ENCODE measurements at places on chromosomes 5 and 9.

DNA sequence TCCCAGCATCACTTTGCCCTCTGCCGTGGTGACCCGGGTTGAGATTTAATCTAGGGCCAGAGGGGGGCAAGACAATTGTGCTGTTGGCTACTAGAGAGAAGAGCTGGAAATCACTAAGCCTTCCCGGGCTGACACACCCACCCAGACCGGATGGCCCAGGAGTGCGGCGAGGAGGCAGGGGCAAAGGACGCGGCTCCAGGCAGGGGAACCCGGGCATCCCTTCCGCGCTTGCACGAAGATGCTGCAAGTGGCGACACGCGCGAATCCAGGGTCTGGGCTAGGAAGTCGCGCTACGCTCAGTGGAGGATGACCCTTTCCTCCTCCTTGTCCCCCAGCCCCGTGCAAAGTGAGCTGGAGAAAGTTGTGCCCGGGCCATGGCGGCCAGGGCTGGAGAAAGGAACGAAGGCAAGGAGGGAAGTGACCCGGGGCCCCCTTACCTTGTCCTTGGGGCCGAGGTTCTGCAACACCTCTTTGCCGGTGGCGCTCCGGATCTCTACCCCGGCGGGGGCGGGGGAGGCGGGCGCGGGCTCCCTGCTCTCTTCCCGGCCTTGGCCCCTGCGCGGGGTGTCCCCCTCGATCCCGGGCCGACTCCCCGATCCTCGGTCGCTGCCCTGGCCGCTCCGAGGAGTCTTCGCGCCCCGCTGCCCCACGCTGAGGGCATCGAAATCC lies 693 bp downstream of the DPYSL3 start:
- DNase-seq: no peak

DNA sequence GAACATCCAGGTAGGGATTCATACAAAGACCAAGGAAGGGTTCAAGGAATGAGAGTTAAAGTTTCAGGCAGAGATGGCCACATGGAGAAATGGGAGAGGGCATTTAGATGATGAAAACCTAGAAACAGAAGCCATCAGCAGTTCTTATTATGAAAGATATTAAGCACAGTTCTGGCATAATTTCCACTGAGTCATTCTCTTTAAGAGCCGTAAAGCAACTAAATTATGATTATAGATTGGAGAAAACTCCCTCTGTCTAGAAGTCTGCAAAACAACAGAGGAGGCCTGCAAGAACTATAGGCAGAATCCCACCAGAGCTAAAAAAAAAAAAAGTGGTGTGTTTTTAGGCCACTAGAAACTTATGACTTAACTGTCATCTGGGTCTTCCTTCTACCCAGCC lies 157.1 kb upstream of the MPDZ start:
- DNase-seq: peak; percentile 36

- DNase-seq: no peak
Observed at GRCh38 chr9:111429175-111429574, 55.0 kb downstream of the ECPAS start.

GRCh38 chr5:154058055-154059038 lies 19.6 kb downstream of the MFAP3 start:
- peak; percentile 19 for DNase-seq

- peak; percentile 4 for DNase-seq
Observed at GRCh38 chr5:156934450-156935211, 28.4 kb downstream of the TIMD4 start.

- DNase-seq: no peak
Observed at GRCh38 chr9:117737721-117738226, 33.6 kb downstream of the TLR4 start.

- no peak for DNase-seq
Observed at GRCh38 chr9:98656511-98656910, 52.2 kb downstream of the GABBR2 start.

- DNase-seq: no peak
Observed at GRCh38 chr9:105647595-105648349, 14.5 kb upstream of the TAL2 start.

GRCh38 chr5:118565335-118565971 lies 422.9 kb downstream of the DTWD2 start:
- DNase-seq: no peak

DNA sequence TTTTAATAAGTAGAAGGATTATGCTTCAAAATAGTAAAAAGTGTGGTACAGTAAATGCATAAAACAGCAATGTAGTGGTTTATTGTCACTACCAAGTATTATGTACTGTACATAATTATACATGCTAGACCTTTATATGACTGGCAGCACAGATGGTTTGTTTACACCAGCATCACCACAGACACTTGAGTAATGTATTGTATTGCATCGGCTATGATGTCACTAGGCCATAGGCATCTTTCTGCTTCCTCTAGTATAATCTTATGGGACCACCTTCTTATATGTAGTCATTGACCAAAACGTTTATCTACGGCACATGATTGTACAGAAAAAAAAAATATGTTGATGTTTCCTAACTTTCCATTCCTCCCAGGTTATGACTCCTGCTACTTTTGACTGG lies 31.9 kb upstream of the SSBP2 start:
- peak; percentile 46 for DNase-seq

DNA sequence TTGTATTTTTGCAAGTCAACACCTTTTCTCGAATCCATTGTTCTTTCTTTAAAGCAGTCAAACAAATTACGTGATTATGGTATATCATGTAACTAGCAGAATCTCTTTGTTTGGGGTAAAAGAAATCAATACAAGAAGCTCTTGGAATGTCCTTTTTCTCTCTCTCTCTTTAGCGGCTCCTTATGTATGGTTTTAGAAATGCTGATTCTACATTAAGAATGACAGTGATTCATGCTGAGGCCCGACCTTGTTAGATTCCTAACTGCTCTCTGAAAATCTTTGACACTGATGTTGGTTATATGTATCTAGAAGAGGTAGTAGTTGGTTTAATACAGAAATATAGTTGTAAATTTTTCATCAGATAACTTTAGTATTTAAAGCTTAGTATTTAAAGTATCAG lies 76.4 kb downstream of the SNX24 start:
- peak; percentile 53 for DNase-seq

GRCh38 chr5:56346741-56347535 lies 113.8 kb upstream of the ANKRD55 start:
- peak; percentile 93 for DNase-seq

DNA sequence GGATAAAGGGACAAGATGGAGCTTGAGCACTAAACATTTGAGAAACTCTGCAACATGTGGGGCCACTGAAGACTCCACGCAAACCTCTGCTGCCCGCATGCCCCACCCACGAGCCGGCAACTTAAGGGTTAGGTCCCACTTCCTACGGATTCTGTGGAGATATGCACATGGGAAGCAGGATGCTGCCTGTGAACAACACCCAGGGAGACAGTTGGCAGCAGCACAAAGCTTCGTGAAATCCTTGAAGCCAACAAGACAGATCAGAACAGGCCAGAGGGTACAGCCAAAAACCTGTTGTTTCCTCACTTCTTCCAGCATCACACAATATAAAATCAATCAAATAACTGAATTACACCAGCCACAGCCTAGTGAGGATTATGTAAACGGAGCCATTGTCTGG lies 270.4 kb downstream of the ENC1 start:
- no peak for DNase-seq

GRCh38 chr5:5497152-5497788 lies 74.8 kb downstream of the ICE1 start:
- DNase-seq: peak; percentile 43

DNA sequence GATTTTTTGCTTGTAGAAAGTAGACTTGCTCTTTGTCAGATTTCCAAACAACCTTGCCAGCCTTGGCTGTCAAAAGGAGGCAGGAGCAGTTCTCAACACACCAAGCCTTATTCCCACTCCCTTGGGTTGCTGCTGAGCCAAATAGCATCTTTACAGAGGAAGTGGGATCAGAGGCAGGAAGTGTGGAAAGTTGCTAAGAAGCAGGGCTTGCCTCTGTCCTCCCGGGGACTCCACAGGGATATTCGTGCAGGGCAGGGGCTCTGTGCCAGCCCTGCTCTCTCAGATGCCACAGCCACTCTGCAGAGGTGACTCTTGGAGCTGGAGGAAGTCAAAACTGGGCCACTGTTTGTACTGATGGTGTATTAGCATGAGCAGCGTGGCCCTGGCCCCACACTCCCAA lies 24.3 kb downstream of the PTPDC1 start:
- DNase-seq: peak; percentile 16

DNA sequence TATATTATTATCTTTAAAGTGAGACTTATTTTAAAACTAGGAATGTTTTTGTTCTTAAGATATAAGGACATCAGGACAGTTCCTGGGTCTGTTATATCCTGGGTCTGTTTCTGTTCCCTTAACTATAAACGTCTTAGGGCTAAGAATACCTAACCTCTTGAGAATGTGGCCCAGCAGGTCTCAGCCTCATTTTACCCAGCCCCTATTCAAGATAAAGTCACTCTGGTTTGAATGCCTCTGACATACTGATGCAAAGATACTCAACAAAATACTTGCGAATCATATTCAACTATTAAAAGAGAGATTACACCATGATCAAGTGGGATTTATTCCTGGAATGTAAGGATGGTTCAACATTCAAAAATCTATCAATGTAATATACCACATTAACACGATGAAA lies 51.0 kb downstream of the STK10 start:
- DNase-seq: no peak

DNA sequence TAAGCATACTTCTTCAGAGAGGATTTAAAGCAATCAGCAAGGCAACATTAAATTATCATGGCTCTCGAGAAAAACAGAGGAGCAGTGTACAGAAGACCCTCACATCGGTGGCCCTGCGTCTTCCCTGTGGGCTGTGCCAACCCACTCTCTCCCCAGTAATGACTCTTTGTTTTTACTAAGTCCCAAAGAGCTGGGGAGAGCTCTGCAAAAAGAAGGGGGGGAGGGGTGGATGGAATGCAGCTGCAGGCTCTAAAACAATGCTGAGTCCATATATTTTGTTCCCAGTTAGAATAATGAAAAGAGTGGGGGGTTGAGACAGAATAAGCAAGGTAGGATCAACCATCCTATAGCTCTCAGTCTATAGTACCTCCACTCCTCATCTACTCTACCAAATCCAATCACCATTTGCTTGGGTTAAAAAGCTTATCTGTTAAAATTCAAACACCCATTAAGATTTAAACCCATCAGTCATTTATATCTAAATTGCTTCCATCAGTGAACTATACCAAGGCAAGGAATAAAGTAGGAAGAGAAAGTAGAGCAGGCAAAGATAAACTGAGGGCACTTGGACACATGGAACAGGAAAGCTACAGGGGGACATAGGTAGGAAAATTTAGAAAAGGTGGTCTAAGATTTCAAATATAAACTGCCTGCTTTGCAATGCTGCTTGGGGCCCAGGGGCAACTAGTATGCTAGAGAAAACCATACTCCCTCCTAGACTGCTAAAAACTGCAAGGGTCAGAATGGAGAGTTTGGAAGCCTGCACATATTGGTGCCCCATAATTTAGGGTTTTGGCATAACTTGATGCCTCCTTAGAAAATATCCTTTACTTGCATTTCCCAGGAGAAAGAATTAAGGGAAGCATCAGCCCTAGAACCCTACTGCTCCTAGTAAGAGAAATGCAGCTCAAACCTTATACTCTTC lies 20.6 kb downstream of the ELL2 start:
- DNase-seq: peak; percentile 58

GRCh38 chr5:180331647-180331950 lies 21.5 kb downstream of the GFPT2 start:
- DNase-seq: no peak

DNA sequence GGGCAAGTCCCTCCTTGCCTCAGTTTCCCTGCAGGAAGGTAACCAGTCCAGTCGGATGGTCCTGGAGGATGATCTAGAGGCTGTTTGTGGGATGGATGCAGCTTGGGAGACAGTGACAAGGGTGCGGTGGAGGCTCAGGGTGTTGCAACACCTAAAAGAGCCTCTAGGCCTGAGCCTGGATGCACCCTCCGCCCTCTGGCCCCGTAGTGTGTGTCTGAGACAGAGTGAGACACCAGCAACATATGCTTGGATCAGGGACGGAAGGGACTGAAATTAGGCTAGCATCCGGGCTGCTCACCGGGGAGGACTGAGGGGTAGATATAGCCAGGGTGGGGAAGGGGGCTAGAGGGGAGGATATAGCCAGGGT lies 1.1 kb downstream of the CRAT start:
- no peak for DNase-seq

DNA sequence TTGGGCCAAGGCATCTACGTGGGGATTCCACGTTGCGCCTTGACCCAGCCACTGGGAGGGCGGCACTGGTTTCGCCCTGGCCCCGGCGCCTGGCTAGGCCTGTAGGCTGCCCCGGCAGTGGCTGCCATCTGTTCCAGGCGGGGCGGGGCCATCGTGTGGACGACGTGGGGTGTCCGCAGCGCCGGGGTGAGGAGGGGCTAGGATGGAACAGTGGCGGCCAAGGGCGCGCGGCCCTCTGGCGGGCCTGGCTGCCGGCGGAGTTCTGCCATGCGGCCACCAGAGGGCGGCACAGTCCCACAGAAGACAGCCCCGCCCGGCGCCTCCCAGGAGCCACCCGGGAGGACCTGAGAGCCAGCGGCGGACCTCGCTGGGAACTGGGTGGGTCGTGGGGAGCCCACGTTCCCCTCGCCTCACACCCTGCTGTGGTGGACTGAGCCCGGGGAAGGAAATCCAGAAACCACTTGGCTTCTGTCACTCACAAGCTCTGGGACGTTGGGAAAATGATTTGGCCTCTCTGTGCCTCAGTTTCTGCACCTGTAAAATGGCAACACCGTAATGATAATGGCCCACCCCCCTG lies 22.6 kb upstream of the RAPGEF1 start:
- peak; percentile 35 for DNase-seq

GRCh38 chr9:115712981-115713380 lies 440.6 kb upstream of the PAPPA start:
- peak; percentile 75 for DNase-seq

DNA sequence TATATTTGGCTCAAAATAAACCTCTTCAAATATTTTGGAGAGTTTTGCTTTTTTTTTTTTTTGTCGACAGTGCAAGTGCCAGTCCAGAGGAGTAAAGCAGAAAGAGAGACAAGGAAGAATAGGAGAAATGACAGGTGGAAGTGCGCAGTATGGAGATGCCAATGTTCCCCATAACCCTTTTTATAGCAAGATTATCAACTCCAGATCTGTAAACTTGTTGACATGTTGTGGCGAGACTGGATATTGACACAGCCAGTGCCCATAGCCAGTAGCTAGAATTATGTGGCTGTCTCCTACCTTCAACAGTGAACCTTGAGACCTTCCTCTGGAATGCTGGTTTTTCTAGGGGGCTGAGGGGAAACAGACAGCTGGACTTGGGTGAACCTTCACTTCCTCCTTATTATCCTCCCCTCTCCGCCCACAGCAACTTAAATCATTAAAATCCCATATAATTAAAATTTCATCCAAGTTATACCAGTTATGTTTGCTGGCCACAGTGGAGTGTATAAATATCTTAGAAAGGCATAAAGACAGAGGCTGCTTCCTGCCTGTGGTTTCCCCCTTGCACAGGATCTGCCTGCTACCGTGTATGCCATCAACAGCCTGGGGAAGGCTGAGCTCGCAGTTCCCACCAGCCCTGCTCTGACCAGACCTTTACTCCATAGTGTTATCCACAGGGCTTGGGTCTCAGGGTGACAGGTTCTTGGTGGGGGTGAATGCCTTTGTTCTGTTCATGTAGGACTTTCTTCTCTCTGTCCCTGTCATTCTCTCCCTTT lies 112.3 kb upstream of the ANKH start:
- DNase-seq: no peak

- DNase-seq: no peak
Observed at GRCh38 chr9:14511452-14511851, 181.8 kb downstream of the ZDHHC21 start.

- no peak for DNase-seq
Observed at GRCh38 chr5:43875741-43876140, 272.8 kb downstream of the NNT start.
